ENCODE measurements at places on chromosomes 13 and 19.

GRCh38 chr19:3342246-3342645 is 24.1 kb upstream of the NFIC start:
- no peak for DNase-seq

GRCh38 chr19:29596080-29596727 is 9.9 kb upstream of the POP4 start:
- no peak for DNase-seq

GRCh38 chr13:76890021-76890420 is 3.8 kb upstream of the KCTD12 start:
- DNase-seq = no peak

DNA sequence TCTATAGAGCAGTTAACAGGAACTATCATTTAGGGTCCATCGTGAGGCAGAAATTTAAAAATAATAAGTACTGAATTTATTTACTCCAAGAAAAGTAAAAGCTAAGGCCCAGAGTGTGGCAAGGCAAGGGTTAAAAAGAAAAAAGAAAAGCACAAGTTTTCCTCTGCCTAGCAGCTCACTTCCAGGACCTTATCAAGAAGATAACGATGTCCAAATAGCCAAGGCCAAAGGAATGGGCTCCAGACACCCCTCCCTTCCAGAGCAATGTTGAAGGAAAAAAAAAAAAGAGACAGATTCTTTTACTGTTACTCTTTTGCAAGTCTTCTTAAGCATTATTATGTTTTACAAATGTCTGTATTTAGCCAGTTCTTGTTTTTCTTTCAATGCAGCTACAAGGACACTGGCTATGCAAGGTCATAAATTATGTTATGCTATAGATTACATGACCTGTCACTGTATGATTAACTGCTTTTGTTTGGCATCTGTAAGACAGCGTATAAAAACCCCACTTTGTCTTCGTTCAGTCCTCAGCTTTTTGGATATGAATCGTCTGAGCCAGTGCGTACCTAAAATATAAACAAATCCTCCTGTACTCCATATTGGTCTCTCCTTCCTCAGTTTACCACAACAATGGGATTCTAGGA is 2.9 kb upstream of the ZNF700 start:
- DNase-seq = no peak

GRCh38 chr13:88979465-88980175 is 1308.4 kb downstream of the SLITRK5 start:
- no peak for DNase-seq

DNA sequence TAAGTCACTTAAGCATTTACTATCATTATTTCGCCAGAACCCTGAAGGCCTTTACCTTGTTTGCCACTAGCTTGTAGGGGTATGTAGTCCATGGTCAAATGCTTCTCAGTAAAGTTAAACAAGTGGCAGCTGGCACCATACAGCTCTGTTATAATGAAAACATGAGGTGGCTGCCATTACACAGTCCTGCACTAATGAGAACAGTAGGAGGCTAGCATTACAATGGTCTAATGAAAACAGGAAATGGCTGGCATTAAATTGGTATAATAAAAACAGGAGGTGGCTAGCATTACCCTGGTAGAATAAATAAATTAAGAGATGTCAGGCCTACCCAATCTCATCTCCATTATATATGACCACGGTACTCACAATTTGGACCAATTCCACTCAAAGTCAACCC is 107.5 kb downstream of the PCDH17 start:
- no peak for DNase-seq

- DNase-seq = no peak
Measured at GRCh38 chr19:19575411-19575810, 37.3 kb downstream of the CILP2 start.

DNA sequence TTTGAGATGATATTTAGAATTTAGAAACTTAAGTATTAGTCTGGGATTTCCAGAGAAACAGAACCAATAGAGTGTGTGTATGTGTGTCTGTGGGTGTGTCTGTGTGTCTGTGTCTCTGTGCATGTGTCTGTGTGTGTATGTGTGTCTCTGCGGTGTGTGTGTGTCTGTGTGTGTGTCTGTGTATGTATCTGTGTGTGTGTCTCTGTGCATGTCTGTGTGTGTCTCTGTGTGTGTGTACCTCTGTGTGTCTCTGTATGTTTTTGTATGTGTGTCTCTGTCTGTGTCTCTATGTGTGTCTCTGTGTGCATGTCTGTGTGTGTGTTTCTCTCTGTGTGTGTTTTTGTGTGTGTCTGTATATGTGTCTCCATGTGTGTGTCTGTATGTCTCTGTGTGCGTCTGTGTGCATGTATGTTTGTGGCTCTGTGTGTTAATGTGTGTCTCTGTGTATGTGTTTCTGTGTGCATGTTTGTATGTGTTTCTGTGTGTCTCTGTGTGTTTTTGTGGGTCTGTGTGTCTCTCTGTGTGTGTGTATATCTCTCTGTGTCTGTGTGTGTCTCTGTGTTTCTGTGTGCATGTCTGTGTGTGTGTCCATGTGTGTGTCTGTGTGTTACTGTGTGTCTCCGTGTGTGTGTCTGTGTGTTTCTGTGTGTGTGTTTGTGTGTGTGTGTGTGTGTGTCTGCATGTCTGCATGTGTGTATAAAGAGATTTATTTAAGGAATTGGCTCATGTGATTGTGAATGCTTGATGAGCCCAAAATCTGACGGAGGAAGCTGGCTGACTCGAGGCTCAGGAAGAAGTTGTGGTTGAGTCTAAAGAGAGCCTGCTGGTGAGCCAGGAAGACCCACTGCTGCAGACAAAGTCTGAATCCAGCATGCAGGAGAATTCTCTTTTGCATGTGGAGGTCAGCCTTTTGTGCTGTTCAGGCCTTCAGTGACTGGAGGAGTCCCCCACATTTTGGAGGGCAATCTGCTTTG is 22.2 kb downstream of the GPR42 start:
- no peak for DNase-seq

DNA sequence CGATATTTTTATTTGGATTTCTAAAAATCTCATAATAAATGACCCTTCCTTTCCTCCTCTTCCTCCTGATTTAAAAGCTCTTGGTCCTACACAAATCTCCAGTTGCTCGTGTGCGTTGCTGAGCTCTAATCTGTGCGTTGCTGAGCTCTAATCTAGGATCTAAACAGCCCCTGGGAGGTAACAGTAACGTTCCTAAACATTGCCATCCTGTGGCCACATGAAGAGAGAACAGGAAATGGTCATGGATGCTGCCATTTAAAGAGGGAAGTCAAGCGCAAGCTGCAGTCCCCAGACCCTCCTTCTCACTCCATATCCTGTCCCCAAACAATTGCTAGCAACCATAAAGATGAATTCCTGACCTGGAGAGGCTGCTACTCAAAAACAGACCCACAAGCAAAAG is 170.8 kb downstream of the NUFIP1 start:
- DNase-seq = no peak

DNA sequence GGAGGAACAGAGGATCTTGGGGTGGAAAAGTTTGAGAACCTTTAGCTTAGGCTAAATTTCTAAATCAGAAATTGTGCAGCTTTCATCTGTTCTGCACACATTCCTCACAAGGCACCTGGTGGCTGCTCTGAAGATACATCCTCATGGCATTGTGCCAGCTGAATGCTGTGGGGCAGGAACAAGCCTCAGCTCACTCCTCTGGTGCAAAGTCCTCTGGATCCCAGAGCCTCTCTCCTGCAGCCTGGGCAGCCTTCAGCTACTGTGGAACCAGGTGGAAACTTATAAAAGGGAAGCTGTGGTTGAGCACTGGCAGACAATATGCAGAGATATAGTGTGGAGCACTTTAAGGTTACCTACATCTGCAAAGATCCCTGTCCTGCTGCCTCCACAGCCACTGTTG is 72.3 kb downstream of the KCTD12 start:
- DNase-seq = no peak

DNA sequence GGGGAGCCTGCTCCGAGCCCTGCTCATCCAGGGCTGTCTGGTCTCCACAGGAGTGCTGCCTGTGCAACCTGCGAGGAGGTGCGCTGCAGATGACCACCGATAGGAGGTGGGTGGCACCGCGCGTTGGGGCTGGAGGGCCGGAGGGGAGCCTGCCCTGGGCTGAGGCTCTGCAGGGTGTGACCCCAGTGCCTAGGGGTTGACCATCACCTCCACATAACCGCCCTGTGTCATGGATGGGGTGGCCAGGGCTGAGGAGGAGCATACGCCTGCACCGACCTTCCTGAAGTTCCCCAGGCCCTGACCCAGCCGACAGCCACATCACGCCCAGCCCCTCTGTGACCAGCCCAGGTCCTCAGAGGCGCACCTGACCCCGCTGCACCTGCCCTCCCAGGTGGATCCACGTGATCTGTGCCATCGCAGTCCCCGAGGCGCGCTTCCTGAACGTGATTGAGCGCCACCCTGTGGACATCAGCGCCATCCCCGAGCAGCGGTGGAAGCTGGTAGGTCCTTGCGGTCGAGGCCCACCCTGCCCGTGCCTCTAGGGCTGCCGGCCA is 168.7 kb downstream of the KDM4B start:
- DNase-seq = no peak

GRCh38 chr19:35806597-35806996 is 6.0 kb downstream of the PRODH2 start:
- DNase-seq = no peak

- no peak for DNase-seq
Measured at GRCh38 chr19:10173527-10173926, 21.2 kb downstream of the DNMT1 start.
